ENCODE measurements at places on chromosomes 16 and 17. TPM values are rescaled to one million over a fixed set of nuclear protein-coding genes. Genes with fewer than 3 reads are reported as not detected.

GRCh38 chr17:74888469-74888868 is 5.0 kb downstream of the FADS6 start:
- H3K4me3 ChIP-seq, result no peak overlapping the region
- no peaks in the 10 kb centered on the region for H3K36me3 ChIP-seq
- no peaks in the 10 kb centered on the region for H3K4me1 ChIP-seq
- no peak for DNase-seq
- peaks cover 4% of the 10 kb centered on the region for H3K27me3 ChIP-seq
- H3K27ac ChIP-seq, result no peak overlapping the region

- no peaks in the 10 kb centered on the region for H3K27me3 ChIP-seq
- no peak overlapping the region for H3K4me3 ChIP-seq
- no peak for DNase-seq
- H3K27ac ChIP-seq, result no peak overlapping the region
- no peaks in the 10 kb centered on the region for H3K4me1 ChIP-seq
These were observed 84.3 kb downstream of the RTN4RL1 start for GRCh38 chr17:1940810-1941185.

DNA sequence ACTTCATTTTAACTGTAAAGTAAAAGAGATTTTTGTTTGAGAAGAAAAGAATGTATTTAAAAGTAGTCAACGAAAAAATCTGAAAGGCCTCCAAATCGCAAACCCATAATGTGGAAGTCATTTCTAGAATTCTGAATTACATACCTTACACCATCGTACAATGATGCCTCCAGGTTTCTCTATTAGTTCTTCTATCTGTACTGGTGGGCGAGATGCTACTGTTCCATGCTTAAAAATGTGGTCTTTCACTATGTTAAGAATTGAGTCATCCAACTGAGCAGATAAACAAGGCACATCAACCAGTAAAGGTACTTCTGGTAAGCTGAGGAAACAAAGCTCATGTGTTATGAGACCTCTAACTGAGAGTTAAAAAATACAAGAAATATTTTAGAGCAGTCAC is 28.5 kb downstream of the CRLF3 start:
- no peak overlapping the region for H3K4me3 ChIP-seq
- H3K4me1 ChIP-seq, result no peaks in the 10 kb centered on the region
- H3K36me3 ChIP-seq, result no peaks in the 10 kb centered on the region

- no peak for DNase-seq
- H3K27me3 ChIP-seq, result no peaks in the 10 kb centered on the region
- no peaks in the 10 kb centered on the region for H3K4me1 ChIP-seq
- H3K27ac ChIP-seq, result no peak overlapping the region
- no peak overlapping the region for H3K4me3 ChIP-seq
- no peaks in the 10 kb centered on the region for H3K36me3 ChIP-seq
These were observed 24.9 kb downstream of the PLCD3 start for GRCh38 chr17:45107293-45108010.

DNA sequence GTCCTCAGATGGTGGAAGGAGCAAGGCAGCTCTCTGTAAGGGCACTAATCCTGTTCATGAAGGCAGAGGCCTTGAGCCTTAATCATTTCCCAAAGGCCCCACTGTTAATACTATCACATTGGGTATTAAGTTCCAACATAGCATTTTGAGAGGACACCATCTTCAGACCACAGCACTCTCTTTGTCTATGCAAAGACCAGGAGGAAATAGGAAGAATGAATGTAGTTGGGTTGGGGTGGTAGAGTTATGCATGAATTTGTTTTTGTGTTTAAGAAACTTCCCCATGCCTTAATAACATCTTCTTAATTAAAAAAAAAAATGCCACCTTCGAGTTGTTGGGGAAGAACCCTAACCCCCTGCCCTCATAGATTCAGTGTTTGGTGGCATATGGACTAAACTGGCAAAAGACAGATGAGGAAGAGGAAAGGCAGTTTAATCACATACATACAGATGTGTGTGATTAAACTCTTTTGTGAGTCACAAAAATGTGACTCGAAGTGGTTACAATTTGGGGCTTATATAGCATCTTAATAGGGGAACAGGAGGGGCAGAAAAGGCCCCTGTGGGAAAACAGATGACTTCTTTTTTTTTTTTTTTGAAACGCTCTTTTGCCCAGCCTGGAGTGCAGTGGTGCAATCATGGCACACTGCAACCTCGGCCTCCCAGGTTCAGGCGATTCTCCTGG is 35.0 kb upstream of the SLC5A10 start:
- H3K27me3 ChIP-seq, result no peaks in the 10 kb centered on the region
- no peak overlapping the region for H3K27ac ChIP-seq
- no peak overlapping the region for H3K4me3 ChIP-seq
- H3K4me1 ChIP-seq, result no peaks in the 10 kb centered on the region
- no peaks in the 10 kb centered on the region for H3K36me3 ChIP-seq

GRCh38 chr16:86298758-86299134 is 211.6 kb upstream of the FOXF1 start:
- no peak for DNase-seq
- H3K27me3 ChIP-seq, result no peaks in the 10 kb centered on the region
- peak overlapping the region; percentile 14 for H3K27ac ChIP-seq

GRCh38 chr16:73232555-73233328 is 184.8 kb upstream of the ZFHX3 start:
- H3K27ac ChIP-seq, result peak overlapping the region; percentile 51
- H3K4me3 ChIP-seq, result peak overlapping the region; percentile 13
- DNase-seq, result peak; percentile 78
- H3K36me3 ChIP-seq, result no peaks in the 10 kb centered on the region
- H3K4me1 ChIP-seq, result no peaks in the 10 kb centered on the region

KCNG4 gene
- total RNA-seq, result not detected

CTRB1 gene
- total RNA-seq, result not detected
